Gastroesophageal sphincter (tissue), 4 donors: ENCODE measurements at places on chromosomes 16 and 17.
A peak's percentile ranks its signal among the peaks of the same experiment; 100 is the strongest.

- H3K36me3 ChIP-seq = no peaks in the 10 kb centered on the region
- H3K27ac ChIP-seq = no peak overlapping the region
- H3K4me1 ChIP-seq = no peaks in the 10 kb centered on the region
- no peak overlapping the region for H3K4me3 ChIP-seq
- H3K27me3 ChIP-seq = peaks cover 14% of the 10 kb centered on the region
- no peak for ATAC-seq
These were observed 47.1 kb downstream of the CNGB1 start for GRCh38 chr16:57923841-57924240.

- H3K27me3 ChIP-seq = no peaks in the 10 kb centered on the region
- H3K36me3 ChIP-seq = no peaks in the 10 kb centered on the region
- no peak overlapping the region for H3K4me3 ChIP-seq
- peak; percentile 70 for ATAC-seq
- H3K4me1 ChIP-seq = peaks cover 37% of the 10 kb centered on the region
These were observed 50.4 kb upstream of the CIBAR2 start for GRCh38 chr16:85162478-85163277.

DNA sequence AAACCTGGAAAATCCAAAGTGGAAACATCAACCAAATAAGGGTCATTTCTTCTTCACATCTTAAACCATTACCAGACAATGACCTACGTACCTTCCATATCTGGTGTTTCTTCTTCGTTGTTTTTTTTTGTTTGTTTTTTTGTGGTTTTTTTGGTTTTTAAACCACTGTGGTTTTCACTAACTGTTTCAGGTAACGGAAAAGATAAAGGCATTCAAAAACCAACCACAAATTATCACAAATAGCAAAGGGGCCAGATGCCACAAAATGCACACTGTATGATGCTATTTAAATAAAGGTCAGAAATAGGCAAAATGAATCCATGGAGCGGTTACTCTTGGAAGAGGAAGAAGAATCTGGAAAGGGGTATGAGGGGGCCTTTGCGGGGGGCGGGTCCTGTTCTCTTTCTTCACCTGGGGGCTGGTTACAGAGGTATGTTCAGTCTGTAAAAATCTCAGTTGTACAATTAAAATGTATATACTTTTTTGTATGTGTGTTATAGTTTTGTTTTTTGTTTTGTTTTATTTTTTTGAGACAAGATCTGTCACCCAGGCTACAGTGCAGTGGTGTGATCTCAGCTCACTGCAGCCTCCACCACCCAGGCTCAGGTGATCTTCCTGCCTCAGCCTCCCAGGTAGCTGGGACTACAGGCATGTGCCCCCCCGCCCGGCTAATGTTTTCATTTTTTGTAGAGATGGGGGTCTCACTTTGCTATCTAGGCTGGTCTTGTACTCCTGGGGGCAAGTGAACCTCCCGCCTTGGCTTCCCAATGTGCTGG is 29.6 kb downstream of the LITAF start:
- no peak for ATAC-seq
- H3K27ac ChIP-seq = no peak overlapping the region
- no peaks in the 10 kb centered on the region for H3K36me3 ChIP-seq
- H3K4me3 ChIP-seq = no peak overlapping the region

GRCh38 chr17:64327201-64327930 is 63.3 kb downstream of the PECAM1 start:
- no peaks in the 10 kb centered on the region for H3K36me3 ChIP-seq
- no peaks in the 10 kb centered on the region for H3K27me3 ChIP-seq
- peak; percentile 53 for ATAC-seq
- peaks cover 16% of the 10 kb centered on the region for H3K4me1 ChIP-seq

- no peak overlapping the region for H3K4me3 ChIP-seq
- no peak overlapping the region for H3K27ac ChIP-seq
- ATAC-seq = no peak
- peaks cover 50% of the 10 kb centered on the region for H3K27me3 ChIP-seq
These were observed 113.2 kb upstream of the IRX5 start for GRCh38 chr16:54817432-54817831.

DNA sequence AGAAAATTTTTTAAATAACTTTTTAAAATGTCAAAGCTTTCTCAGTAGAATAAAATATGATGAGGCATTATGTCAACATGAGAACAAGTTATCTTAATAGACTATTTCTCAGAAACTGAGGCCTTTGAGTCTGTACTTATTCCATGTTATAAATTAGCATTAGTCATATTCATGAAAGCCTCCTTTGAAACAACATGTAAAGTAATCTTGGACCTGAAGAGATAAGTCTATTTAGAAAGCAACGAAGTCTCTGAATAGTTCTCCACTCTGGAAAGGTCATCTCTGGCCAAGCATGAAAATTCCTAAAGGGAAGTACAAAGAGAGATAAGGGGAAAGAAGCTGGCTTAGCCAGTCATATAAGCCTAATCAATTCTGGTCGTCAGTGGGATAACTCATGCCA is 150.8 kb downstream of the CYB561 start:
- peaks cover 6% of the 10 kb centered on the region for H3K4me1 ChIP-seq
- H3K27ac ChIP-seq = no peak overlapping the region
- no peak overlapping the region for H3K4me3 ChIP-seq
- no peak for ATAC-seq
- H3K36me3 ChIP-seq = no peaks in the 10 kb centered on the region

GRCh38 chr17:82854226-82854625 is 14.4 kb upstream of the ZNF750 start:
- H3K27me3 ChIP-seq = no peaks in the 10 kb centered on the region
- peaks cover under 1% of the 10 kb centered on the region for H3K4me1 ChIP-seq
- H3K4me3 ChIP-seq = no peak overlapping the region
- peaks cover 14% of the 10 kb centered on the region for H3K36me3 ChIP-seq
- H3K27ac ChIP-seq = no peak overlapping the region

- H3K36me3 ChIP-seq = no peaks in the 10 kb centered on the region
- H3K4me3 ChIP-seq = no peak overlapping the region
- ATAC-seq = no peak
- no peaks in the 10 kb centered on the region for H3K27me3 ChIP-seq
- H3K27ac ChIP-seq = peak overlapping the region; percentile 77
These were observed 52.1 kb downstream of the USP10 start for GRCh38 chr16:84751947-84752346.

- H3K4me3 ChIP-seq = no peak overlapping the region
- H3K4me1 ChIP-seq = peaks cover 15% of the 10 kb centered on the region
- H3K27me3 ChIP-seq = peaks cover 90% of the 10 kb centered on the region
- H3K36me3 ChIP-seq = no peaks in the 10 kb centered on the region
- no peak for ATAC-seq
These were observed 2.7 kb downstream of the CDH15 start for GRCh38 chr16:89174055-89174827.

DNA sequence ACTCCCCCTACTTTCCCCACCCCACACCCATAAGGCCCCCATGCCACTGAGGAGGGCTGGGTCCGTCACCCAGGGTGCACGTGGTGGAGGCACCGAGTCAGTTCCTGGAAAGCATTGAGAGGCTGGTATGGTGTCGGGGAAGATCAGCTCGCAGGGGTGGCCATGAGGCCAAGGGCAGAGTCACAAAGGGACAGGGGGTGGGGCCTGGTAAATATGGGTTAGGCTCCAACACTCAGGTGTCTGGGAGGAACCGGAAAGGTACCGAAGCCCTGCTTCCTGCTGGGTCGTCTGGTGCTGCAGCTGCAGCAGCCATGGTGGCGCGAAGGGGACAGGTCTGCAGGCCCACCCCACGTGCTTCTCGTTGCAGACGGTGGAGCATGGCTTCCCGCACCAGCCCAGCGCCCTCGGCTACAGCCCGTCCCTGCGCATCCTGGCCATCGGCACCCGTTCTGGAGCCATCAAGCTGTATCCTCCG is 30.2 kb downstream of the LLGL2 start:
- ATAC-seq = no peak
- H3K27me3 ChIP-seq = no peaks in the 10 kb centered on the region
- no peak overlapping the region for H3K27ac ChIP-seq
- no peak overlapping the region for H3K4me3 ChIP-seq
- no peaks in the 10 kb centered on the region for H3K36me3 ChIP-seq
- H3K4me1 ChIP-seq = peaks cover 12% of the 10 kb centered on the region

DNA sequence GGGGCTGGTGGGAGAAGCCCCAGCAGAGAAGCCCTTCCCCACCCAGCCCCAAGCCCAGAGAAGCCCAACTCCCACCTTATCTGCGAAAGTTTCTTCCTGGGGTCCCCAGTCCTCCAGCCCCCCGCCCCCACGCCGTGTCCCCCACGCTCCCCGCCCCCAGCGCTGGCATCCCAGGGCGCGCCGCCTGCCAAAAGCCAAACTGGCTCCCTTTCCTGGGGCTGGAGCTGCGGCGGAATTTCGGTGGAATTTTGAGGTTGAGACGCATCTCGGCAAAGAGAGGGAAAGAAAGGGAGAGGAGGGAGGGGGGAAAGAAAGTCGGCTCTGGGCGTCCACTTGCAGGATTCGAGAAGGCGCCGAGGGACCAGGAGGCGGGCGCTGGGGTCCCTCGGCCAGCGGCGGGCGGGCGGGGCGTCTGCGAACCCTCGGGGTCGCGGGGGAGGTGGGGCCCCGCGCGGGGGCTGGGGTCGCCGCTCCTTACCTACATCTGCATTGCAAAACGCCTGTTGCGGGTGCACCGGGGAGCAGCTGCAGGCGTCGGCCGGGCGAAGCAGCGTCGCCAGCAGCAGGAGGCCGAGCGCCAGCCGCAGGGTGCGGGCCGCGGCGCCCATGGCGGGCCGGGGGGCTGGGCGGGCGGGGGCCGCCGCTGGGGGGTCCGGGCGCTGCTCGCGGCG is 571 bp downstream of the TIMP2 start:
- H3K4me3 ChIP-seq = peak overlapping the region; percentile 89
- no peak for ATAC-seq

DNA sequence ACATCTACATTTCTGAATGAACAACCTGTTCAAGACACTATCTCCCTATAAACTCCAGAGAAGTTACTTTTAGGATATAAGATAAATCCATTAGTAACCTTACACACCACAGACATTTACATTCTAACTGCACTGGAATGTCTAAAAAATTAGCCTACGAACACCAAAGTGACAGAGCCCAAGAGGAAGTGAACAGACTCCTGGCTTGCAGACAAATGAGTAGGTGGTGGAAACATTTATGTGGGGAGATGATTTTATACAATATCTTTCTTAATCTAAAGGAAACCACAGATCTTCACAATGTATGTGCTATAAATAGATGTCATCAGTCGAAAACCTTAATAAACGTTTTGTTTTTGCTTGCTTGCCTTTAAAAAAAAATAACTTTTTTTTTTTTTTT is 18.8 kb downstream of the ZNF652 start:
- ATAC-seq = no peak
- H3K27me3 ChIP-seq = no peaks in the 10 kb centered on the region
- H3K36me3 ChIP-seq = no peaks in the 10 kb centered on the region
- no peak overlapping the region for H3K4me3 ChIP-seq

- H3K36me3 ChIP-seq = no peaks in the 10 kb centered on the region
- ATAC-seq = no peak
- no peak overlapping the region for H3K27ac ChIP-seq
These were observed 8.2 kb upstream of the ATP2C2 start for GRCh38 chr16:84360170-84360569.

DNA sequence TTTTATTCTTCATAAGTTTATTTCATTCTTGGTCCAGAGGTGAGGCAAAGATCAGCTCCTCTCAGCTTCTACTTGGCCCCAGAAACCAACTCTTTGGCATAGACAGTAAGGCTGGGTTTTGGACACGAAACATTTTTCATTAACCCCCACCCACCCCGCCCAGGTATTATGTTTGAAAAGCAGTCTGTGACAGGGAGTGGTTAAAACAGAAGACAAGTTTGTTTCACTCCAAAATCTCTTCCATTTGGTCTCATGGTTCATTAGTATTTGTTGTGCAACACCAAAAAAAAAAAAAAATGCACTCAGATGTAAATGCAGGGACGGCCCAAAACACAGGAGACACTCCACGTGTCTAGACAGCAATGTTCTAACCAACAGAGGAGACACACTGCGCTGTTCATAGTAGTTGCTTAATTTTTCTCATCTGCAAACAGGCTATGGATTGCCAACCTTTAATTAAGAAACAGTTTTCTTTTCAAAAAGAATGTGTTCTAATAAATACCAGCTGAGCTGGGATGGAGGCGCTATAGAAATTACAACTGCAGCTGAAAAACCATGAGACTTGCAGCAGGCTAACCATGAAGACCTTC is 39.8 kb upstream of the MMP2 start:
- H3K27ac ChIP-seq = no peak overlapping the region
- H3K27me3 ChIP-seq = peaks cover 11% of the 10 kb centered on the region
- no peaks in the 10 kb centered on the region for H3K36me3 ChIP-seq
- ATAC-seq = peak; percentile 82

GRCh38 chr17:43662413-43663141 is 855 bp upstream of the MEOX1 start:
- no peaks in the 10 kb centered on the region for H3K36me3 ChIP-seq
- no peak for ATAC-seq
- H3K27me3 ChIP-seq = peaks cover 13% of the 10 kb centered on the region
- peaks cover 18% of the 10 kb centered on the region for H3K4me1 ChIP-seq
- H3K27ac ChIP-seq = no peak overlapping the region
- H3K4me3 ChIP-seq = no peak overlapping the region

- no peak overlapping the region for H3K4me3 ChIP-seq
- no peak overlapping the region for H3K27ac ChIP-seq
- no peaks in the 10 kb centered on the region for H3K27me3 ChIP-seq
- ATAC-seq = no peak
These were observed 81.5 kb upstream of the TNRC6C start for GRCh38 chr17:77877036-77877435.

GRCh38 chr17:6079155-6079888 is 9.1 kb downstream of the WSCD1 start:
- no peaks in the 10 kb centered on the region for H3K36me3 ChIP-seq
- no peak overlapping the region for H3K4me3 ChIP-seq
- peaks cover 4% of the 10 kb centered on the region for H3K27me3 ChIP-seq
- H3K4me1 ChIP-seq = no peaks in the 10 kb centered on the region
- no peak for ATAC-seq

DNA sequence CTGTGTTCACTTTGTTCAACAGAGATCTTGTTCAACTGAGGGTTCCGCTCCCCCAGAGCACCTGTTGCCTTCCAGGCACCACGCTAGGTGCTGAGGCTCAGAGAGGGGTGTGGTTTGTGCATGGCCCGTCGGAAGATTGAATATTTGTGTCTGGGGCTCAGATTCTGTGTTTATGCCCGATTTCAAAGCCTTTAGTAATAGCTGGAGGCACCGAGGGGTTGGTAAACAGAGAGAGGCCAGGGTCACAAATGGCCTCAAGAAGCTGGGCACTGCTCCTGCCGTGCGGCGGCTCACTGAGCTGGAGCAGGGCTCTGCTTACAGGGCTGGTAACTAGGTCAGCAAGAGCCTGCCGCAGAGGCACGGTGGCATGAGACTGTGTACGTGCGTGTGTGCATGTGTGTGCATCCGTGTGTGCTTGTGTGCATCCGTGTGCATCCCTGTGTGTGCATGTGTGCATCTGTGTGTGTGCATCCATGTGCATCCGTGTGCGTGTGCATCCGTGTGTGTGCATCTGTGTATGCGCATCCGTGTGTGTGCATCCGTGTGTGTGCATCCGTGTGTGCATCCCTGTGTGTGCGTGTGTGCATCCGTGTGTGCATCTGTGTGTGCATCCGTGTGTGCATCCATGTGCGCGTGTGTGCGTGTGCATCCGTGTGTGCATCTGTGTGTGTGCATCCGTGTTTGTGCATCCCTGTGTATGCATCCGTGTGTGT is 5.4 kb downstream of the ITGAE start:
- no peaks in the 10 kb centered on the region for H3K36me3 ChIP-seq
- H3K4me3 ChIP-seq = no peak overlapping the region
- peaks cover 9% of the 10 kb centered on the region for H3K4me1 ChIP-seq
- no peaks in the 10 kb centered on the region for H3K27me3 ChIP-seq
- ATAC-seq = no peak

GRCh38 chr17:50928646-50929045 is 62.5 kb upstream of the TOB1 start:
- ATAC-seq = no peak
- H3K27ac ChIP-seq = peak overlapping the region; percentile 99
- H3K4me3 ChIP-seq = no peak overlapping the region
- H3K4me1 ChIP-seq = peaks cover 9% of the 10 kb centered on the region
- no peaks in the 10 kb centered on the region for H3K36me3 ChIP-seq
